ENCODE measurements at places on chromosomes 6 and 20.

DNA sequence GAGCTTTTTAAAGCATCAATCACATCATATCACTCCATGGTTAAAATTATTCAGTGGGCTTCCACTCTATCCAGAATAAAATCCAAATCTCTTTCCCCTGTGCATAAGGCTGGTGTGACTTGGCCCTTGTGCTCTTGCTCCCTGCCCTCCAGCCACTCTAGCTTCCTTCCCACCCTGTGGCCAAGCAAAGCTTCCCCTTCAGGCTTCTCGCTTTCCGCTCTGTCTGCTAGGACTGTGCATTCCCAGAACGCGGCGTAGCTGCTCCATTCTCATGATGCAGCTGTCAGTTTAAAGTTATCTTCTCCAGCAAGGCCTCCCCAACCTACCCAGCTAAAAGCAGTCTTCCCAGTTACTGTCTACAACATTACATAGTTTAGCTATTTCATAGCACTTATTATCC, 19.4 kb upstream of the KCNK16 start:
- no peak for DNase-seq

- DNase-seq = no peak
These were observed 56.4 kb upstream of the NKX2-4 start for GRCh38 chr20:21453690-21454089.

- no peak for DNase-seq
These were observed 44.2 kb downstream of the MOXD1 start for GRCh38 chr6:132357120-132357519.

DNA sequence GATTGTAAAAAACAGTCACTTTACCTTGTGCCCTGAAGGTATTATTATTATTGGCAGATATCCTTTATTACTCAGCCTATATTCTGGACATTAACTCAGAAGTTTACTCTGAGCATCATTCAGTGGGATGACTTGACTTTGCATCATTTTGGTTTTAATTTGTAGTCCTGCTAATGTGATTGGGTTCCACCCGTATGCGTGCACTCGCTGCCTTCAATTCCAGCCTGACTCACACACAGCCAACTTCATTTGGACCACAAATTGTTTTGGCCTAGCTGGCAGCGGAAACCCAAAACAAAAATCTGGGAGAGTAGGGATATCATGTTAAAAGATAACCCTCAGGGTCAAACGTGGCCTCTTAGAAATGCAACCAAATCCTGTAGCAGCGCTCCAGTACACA, 704.4 kb upstream of the SLC35B3 start:
- DNase-seq = no peak

DNA sequence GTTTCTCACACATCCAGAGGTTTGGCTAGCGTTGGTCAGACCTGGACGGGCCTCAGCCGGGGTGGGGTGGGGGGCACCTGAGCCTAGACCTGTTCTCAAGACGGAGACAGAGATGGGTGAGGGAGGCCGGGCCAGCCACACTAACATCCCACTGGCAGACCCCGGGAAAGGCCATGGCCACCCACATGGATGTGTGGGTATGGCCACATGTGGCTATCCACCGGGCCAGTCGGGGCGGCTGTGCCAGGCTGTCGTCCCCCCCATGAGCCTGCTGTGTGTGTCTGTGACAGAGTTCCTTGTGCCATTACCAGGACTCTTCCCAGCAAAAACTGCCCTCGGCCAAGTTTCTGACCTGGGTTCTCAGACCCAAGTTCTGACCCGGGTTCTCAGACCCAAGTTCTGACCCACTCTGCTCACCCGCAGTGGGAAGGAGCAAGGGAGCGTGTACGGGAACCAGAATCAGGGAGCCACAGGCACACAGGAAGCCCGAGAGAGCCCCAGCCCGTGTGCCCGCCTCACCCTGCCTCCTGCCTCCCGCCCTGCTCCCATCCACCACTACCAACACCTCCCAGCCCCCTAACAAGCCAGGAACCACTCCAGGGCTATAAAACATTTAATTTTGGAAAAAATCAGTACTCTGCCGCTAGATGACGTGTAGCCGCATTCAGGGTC, 255.5 kb downstream of the TAF4 start:
- no peak for DNase-seq
